ENCODE measurements at places on chromosomes 2 and 18.

GRCh38 chr18:57780706-57781347 is 22.3 kb downstream of the ATP8B1 start:
- ATAC-seq, result no peak

DNA sequence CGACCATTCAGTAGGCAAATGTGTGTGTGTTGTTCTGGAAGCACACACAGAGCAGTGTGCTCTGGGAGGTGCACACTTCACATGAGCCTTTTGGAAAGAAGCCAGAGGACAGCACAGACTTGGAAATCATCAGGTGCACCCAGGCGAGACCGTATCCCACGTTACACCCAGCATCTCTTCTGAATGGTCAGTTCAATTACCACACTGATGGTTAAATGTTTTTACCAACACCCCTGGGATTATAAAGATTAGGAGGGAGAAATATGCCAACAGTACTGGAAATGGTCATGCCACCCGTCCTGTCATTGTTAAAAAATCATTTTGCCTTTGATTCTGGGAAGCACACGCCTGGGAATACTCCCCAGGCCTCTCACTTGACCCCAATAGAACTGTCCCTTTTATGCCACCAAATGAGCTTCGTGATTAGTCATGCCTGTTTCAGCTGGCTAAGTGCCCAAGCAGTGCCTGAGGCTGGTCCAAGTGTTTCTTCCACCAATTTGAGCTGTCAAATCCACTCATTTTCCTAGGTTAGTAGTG is 183.7 kb downstream of the NRP2 start:
- ATAC-seq, result peak; percentile 78

DNA sequence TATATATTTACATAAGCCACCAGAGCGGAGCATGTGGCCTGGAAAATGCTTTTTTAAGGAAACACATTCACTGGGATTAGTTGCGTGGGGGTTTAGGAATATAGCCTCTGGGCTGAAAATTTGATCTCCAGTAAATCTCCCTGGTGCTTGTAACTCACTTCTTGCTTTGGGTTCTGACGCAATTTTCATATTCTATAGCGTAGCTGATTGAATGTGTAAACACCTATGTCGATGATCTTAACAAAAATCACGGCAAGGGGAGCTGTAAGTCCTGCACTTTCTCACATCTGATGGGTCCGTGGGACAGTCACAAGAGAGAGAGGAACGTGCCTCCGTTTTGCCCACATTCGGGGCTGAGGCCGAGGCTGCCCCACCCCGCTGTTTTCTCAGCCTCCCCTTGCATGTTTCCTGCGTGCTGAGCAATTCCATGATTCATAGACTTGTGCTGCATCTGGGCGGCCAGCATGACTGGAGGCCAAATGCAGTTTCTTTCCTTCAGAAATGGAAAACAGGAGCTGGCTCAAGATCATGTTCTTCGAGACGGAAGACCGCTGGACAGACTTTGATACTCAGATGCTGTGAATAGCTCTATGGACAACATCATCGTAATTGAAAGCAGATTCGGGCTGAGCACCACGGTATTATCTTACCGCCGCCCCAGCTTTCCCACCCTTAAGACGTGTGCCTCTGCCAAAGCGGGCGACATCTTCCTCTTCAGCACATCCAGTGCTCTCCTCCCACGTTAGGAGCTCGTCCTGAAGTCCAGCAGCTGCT is 109.2 kb downstream of the TMEM18 start:
- peak; percentile 95 for ATAC-seq

DNA sequence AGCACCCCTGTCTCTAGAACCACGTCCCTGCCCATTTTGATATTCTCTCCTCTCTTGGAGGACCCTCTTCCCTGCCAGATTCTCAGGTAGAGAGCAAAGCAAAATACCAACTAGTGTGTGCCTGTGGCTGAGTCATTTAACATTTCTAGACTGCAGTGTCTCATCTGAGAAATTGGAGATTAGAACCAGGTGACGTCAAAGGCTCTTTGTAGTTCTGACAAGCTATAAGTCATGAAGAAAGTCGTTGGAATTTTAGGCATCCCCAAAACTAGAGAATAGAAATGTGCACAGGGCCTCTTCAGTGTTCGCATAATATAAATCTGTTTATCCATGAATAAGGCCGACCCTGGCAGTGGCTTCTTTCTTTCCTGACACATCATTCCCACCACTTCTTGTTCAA is 74.4 kb upstream of the TANC1 start:
- ATAC-seq, result peak; percentile 43

DNA sequence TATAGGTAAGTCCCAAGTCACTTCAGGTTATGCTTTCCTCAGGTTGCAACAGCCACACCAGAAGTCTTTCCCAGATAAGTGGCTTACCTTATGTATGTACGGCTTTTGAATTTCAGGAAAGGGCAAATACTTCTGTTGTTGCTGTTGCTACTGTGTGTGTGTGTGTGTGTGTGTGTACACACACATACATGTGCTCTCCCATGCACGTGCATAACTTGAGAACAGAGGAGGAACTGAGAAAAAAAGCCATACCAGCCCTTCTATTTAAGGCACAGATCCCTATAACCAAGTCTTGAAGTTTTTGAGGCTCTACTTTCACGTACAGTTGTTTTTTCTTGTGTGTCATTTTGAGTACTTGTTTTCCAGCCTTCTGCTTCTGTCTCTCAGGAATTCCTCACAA is 62.4 kb downstream of the WDPCP start:
- no peak for ATAC-seq

GRCh38 chr2:29273004-29273684 is 157.9 kb downstream of the CLIP4 start:
- ATAC-seq, result no peak

GRCh38 chr2:137179542-137179941 is 414.2 kb downstream of the THSD7B start:
- ATAC-seq, result no peak

DNA sequence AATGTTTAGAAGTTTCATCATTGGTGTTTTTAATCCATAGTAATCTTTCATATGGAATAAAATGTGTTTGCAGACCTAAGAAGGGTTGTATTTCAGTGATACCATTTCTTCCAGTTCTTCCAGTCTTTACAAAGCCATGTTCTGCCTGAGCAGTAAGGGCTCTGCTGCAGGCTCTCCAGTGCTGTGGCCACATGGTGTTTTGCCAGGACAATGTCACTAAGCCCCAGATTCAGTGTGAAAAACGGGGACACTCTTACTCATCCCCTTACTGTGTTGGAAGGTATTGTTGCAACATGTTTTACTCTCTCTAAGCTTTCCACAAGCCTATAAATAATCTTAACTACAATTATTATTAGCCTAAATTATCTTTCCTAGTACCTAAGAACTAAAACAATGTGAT is 481.4 kb upstream of the CDH7 start:
- no peak for ATAC-seq

- no peak for ATAC-seq
Measured at GRCh38 chr2:116804901-116805300, 1009.6 kb upstream of the DDX18 start.

DNA sequence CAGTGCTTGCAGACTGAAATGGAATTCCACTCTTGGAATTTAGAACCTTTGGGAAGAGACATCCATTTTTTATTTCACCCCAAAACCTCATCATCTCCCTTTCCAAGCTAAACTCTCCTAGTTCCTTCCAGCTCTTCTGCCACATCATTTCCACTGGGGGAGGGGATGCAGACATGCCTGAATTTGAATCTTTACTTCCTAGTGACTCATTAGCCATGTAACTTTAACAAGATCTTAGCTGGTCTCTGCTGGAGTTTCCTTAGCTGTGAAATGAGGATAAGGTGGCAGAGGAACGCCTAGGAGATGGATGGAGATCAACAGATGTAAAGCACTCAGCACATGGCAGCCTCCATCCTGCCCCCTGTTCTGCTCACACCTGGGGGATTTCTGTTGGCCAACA is 266.8 kb downstream of the EN1 start:
- ATAC-seq, result no peak

- no peak for ATAC-seq
Measured at GRCh38 chr2:226427538-226428307, 371.9 kb downstream of the IRS1 start.

DNA sequence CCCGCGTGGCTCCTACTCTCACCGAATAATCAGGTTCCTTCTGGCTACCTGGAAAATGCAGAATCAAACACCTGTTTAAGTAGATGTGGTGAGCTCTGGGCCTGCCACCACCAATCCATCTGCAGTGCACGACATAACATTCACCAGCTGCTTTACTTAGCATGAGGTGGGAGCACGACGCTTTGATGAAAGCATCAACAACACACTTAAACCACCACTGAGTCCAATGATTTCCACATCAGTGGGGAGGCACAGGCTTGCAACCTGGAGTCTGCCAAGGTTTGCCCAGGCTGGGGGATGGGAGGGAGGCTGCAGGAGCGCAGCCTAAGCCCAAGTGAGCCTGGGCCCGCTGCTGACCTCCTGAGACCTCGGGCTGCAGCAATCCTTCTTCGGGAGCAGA is 415.5 kb downstream of the MEIS1 start:
- no peak for ATAC-seq

- no peak for ATAC-seq
Measured at GRCh38 chr2:64980183-64980582, 9.0 kb upstream of the SLC1A4 start.

DNA sequence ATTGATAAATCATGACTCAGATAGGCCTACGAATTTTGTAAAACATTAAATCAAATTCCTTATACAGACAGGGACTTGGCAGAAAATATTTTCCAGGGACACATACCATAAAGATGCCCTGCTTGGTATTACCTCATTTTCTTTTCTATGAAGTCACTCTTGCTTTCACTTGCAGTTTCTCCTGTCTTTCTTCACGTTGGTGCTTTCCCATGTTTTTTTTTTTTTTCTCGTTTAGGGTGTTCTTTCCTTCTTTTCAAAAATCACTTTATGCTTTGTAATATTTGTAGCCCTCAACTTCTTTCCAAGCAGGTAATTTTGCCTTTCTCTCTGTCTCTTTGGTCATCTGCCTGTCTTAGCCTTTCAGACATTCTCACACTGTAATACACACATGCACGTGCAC is 40.7 kb downstream of the CDC42EP3 start:
- ATAC-seq, result no peak

- ATAC-seq, result peak; percentile 39
Measured at GRCh38 chr2:142165790-142166189, 35.0 kb upstream of the LRP1B start.

GRCh38 chr18:73728657-73729056 is 419.0 kb downstream of the FBXO15 start:
- no peak for ATAC-seq

- peak; percentile 93 for ATAC-seq
Measured at GRCh38 chr2:45412754-45413379, 198.2 kb downstream of the SRBD1 start.

DNA sequence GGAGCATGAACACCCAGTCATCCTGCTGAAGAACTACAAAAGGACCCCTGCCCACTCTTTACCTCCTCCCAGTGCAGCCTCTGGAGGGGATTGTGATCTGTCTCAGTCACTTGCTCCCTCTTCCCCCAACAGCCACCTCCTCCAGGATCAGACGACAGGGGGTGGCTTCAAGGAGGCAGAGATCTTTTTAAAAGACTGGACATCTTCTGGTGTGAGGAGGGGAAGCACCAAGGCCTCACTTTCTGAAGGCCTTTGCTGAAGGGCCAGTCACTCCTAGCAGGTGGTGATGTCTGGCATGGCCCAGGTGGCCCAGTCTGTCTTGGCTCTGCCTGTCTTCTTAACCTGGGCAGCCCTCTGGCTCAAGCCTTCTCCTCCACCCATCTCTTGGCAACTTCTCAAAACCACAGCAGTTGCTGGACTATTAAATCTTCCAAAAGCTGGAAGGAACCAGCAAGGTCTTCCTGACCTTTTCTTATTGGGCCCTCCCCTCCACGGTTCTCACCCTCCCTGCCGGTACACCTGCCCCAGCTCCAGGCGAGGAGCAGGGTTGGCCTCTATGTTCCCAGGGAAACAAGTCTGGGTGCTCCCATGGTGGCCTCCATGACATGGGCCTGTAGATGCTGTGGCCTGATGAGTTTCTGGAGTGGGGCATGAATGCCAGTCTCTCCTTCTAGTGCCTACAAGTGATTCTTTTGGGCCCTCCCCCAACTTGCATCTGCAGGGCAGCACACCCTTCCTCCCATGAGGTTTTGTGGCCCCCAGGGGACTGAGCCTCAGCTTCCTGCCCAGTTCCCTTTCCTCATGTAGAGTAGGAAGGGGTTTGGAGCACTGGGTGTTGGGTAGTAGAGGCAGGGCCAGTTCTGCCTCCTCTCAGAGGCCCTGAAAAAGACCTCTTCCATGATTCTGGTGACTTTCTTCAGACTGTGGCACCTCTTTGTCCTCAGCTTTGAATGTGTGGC is 5.0 kb upstream of the ATP6V1B1 start:
- no peak for ATAC-seq

GRCh38 chr2:32941944-32942690 is 4.6 kb upstream of the LTBP1 start:
- ATAC-seq, result no peak

DNA sequence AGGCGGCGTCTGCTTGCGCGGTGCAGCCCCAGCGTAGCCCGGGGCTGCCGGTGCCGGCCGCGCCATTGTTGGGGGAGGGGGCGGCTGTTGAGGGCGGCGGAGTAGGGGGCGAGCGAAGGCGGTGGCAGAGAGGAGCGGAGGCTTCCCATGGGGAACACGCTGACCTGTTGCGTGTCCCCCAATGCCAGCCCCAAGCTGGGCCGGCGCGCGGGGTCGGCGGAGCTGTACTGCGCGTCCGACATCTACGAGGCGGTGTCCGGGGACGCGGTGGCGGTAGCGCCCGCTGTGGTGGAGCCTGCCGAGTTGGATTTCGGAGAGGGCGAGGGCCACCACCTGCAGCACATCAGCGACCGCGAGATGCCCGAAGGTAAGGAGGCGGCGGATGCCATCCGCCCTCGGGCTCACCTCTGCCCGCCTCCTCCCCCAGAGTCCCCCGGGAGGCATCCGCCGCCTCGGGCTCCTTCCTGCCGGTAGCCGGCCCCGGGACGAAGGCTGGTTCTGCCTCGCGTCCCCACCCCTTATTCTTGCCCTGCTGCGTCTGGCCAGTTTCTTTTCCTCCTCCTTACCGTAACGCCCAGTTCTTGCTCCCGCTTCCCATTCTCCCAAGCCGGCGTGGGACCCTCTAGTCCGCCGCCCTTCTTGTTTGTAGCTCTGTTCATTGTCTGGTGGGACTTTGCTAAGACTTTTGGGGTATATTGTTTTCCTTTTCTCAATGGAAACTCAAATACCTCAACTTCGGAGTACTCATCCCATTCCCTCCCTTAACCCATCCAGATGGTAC is 500 bp downstream of the CCNYL1 start:
- no peak for ATAC-seq

DNA sequence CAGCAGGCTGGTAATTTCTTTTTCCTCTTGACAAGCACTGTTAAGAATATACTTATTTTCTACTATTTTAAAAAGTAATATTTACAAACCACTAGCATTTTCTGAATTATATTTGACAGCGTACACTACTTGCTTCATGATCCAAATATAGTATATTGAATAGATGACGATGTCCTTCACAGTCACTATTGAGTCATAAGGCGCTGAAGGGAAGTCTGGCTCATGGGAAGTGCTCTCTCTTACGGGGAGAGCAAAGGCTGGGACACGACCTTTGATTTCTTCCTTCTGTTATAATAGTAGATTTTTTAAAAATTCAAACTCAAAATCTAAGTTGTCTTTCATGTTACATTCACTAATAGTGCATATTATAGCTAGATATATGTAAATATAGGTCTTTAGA is 357.1 kb downstream of the SOCS6 start:
- ATAC-seq, result no peak

All from motor neuron (in vitro differentiated cells).